Left renal cortex interstitium (tissue), 4 donors: ENCODE measurements at places on chromosomes 5 and 9.

GRCh38 chr5:148091991-148092964, 28.5 kb downstream of the SPINK5 start:
- DNase-seq, result no peak

DNA sequence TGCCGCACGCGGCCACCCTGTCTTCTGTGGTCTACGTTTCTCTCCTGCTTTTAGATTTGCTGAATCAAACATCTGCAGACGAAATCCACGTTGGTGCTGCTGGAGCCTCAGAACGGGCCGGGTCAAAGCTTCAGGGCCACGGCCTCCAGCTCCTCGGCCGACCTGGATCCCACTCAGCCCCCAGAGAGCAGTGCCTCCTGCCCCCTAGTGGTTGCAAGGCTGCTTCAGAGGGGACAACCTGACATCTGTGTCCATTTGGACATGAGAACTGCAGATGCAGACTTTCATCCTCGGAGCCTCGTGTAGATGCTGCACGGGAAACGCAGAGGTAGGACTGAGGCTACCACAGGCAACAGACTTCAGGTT, 23.0 kb upstream of the SLC6A3 start:
- DNase-seq, result no peak

- no peak for DNase-seq
These were observed 213.1 kb downstream of the MSX2 start for GRCh38 chr5:174937201-174938123.

DNA sequence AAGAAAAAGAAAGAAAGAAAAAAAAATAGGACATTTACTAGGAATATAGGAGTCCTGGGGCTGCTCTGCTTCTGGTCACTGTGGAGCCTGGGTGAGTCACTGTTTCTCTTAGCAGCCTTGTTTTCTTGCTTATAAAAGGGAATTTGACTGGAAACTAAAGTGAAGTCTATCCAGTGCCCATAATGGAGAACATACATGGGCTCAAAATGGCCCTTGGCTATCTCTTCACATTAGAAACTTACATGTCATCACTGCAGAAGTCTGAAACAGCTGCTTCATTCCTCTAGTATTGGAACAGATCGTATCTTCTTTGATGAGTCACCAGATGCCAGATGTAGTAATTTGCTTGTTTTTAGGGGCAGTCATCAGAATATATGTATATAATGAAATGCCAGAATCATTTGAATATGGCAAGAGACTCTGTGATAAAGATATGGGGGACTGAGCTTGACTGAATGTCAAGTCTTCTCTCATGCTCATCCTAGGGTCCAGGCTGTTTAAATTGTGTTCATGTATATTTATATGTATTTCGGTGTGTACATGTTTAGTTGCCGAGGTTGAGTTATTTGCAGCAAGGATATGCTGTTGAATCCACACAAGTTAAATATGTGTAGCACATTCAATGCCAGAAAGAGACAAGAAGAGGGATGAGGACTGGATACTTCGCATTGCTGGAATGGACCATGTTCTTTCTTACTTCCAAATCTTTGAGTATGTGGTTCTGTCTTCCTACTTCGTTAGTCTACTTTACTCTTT, 56.7 kb downstream of the SGCD start:
- no peak for DNase-seq

- DNase-seq, result no peak
These were observed 25.6 kb upstream of the GCNT1 start for GRCh38 chr9:76433406-76433805.

- no peak for DNase-seq
These were observed 701 bp upstream of the LMX1B start for GRCh38 chr9:126612813-126613641.

DNA sequence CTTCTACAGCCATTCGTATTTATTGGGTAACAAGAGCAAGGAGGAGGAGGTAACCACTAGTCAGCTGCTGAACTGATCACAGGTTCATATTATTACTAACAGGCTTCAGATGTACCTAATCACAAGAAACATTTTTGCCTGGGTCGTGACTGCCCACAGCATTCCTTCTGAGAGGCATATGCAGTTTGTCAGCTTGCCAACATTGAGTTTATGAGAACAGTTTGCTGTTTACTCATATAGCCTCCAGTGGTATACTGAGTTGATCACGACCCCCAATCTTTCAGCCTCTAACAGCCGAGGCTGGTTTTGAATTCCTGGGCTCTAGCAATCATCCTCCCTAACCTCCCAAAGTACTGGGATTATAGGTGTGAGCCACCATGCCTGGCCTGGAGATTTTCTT, 693.6 kb downstream of the TLE1 start:
- DNase-seq, result no peak

DNA sequence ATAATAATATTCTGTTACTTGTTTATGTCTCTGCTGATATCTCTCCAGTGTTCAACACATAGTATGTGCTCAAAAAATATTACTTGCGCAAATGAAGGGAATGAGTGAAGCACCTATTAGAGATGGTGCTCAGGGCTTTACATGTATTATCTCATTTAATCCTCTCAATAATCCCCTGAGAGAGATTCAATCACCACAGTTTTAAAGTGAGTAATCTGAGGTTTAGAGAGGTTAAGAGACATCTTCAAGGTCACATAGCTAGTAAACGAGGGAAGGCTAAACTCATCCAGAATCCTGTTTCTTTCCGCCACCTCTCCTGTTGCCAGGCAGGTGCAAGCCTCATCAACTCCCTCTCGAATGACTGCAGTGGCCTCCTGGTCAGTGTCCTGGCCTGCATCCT, 82.0 kb downstream of the UGCG start:
- no peak for DNase-seq

DNA sequence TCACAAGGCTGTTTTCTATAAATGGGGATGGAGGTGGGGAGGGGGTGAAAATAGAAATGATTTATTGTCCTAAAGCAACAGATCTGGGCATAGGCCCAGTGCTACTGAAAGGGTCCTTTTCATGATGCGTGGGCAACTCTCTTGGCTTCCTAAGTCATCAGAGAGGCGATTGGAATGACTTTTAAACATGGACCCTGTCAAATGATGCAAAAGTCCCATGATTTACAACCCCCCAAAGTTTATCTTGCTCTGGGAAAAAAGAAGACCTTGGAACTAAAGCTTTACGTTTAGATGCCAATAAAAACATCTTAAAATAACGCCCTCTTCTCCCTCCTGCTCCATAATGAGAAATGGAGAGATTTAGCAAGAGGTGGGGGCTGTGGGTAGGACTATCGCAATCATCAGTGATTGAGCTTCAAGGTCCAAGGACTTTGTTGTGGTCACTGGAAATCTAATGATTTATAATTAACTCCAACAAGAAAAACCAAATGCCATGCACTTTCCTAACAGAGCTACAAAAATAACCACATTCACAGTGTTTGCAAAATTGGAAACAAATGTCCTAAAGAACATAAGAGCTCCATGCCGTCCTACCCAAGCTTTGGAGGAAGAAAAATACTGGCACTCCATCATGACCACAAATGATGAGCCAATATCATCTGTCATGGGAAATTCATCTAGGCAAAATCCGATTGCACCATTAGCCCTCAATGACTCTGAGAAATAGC, 167.5 kb upstream of the CLINT1 start:
- DNase-seq, result no peak

GRCh38 chr5:73917433-73917832, 291.4 kb downstream of the ARHGEF28 start:
- DNase-seq, result no peak

DNA sequence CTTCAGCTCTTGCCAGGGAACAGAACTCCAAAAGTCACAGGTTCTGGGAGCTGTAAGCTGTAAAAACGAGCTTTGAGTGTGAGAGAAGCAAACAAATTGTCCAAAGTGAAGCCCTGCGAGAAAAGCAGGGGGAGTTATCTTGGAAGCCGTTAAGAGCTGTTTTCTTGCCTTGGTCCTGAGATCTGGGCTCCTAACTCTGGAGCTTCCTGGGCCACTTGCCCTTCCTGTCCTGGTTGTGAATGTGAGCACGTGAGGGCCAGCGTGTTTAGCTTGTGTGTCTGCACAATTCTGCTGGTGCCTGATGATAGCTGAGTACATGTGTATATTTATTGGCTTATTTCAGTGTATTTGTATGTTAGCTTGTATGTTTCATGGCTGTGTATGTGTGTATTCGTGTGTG, 40.5 kb downstream of the DAB2IP start:
- no peak for DNase-seq

GRCh38 chr5:58239731-58240130, 220.2 kb downstream of the PLK2 start:
- no peak for DNase-seq

DNA sequence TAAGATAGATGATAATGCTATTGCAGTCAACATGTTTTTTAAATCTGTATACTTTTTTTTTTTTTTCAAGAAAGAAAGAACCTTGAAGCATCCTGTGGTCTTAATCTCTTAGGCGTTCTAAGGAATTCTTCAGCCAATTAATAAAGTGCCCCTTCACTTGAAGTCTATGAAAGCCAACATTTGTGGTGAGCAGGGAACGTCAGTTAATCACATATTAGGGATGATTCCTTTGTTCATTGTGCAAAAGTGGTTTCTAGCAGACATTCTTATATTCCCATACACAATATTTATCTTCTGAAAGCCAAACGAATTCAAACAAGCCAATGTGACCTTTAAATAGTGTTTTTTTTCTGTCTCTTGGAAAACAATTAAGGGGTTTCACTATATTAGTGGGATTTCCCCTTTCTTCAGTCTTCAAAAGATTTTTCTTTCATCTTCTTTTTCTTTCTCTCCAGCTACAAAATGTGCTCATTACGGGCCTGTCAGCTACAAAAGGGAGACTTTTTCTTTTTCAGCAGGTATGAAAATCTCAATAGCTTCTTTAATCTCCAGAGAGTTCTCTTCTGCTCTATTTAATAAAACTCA, 40.1 kb downstream of the TMEM167A start:
- no peak for DNase-seq

DNA sequence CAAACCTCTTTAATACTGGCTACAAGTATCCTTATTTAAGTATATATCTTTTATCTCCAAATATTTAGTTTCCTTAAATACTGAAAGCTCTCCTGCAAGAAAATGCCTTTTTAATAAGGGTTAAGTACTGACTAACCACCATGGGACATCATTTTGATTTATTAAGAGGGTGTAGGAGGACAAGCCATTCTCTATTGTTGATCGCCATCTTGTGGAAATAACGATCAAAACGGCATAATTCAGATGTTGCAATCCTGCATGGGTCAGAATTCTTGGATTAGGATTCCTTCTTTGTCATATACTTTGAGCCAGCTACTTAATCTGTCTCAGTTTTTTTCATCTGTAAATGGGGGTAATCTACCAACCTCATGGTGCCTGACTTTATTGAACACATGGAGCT, 28.7 kb upstream of the C5orf46 start:
- no peak for DNase-seq

GRCh38 chr5:158731014-158731413, 368.7 kb downstream of the EBF1 start:
- no peak for DNase-seq

DNA sequence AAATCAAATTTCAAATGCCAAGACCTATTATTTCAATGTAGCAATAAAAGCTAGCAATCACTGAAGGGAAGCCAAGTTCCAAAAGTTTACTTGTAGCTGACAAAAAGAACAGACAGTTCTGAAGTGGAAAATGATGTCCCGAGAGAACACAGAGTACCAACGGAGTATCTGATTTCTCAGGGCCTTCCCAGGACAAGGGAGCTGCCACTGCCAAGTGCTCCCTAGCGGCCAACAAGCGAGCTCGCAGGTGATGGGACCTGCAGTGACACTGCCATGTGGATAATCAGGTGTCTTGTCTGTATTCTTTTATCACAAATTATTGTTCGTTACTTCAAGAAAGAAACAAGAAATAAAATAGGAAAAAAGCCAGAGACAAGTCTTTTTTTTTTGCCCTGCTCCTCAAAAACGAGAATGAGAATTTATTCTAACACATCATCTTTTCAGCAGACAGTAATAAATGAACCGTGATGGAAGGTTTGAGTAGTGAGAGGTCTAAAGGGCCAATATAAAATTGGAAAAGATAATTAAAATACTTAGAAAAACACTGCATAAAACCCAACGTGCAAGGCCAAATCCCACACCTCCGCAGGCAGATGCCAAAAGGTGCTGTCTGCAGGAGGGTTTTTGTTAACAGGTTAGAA, 159.4 kb downstream of the MYO10 start:
- DNase-seq, result no peak

DNA sequence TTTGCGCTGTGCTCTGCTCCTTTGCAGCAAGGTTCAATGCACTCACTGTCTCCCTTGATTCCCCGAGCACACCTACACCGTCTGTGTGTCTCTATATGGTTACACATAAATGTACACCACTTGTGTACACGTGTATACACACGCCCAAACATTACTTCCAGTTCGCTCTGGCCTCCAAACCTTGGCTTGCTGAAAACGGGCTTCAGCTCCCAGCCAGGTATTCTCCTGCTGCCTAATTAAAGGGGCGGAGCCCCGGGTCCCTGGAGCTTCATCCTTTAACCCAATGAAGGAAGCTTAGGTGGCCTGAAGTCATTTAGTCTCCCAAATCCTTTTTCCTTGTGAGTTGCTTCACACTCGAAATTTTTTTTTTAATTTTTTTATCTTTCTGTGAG, 4.6 kb downstream of the ISL1 start:
- no peak for DNase-seq

DNA sequence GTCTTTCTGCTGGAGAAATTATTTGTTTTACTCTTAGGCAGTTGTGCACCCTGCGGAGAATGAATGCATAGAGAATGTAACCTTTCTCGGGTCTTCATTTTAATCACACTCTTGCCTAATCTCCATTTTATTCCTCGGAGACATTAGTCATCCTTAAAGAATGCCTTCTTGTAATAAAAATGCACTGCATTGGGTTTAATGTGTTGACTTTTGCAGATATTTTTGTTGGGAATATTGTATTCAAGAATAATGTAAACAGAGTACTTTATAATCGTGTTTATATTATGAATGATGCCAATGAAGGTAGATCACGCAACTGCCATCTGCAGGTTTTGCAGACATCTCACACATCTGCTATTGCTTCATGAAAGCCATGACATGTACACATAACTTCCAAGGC, 1093.9 kb upstream of the CDH6 start:
- no peak for DNase-seq

- DNase-seq, result peak; percentile 79
These were observed 3.9 kb upstream of the GNAQ start for GRCh38 chr9:78035383-78035993.

DNA sequence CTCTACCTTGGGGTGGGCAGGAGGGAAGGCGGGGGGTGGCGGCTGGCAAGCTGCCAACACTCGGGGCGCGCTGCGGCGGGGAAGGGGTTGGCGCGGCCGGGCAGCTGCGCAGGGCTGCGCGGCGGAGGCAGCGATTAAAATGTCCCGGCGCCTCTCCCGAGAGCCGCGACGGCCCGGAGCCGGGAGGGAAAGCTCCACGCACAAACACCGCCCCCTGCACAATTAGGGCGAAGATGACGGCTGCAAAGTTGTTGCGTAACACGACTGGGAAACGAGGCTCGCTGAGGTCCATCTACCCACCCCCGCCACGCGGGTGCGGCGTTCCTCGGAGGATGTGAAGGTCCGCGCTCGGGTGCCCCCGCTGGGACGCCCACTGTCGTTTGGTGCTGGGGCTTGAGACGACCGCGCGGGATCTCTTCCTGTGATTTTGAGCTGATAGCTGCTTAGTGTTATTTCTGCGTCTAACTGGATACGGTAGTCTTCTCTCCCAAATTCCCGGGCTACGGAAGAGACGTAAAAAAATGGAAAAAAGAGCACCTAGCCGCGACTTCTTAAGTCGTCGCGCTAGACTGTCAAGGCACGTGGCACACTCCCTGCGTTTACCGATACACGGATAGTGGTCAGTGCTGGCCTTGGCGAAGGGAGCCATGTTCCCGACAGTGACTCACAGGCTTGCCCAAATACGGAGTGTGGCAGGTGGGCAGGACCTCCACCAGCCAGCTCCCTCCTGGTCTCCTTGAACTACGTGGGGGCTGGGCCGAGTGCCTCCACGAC, 958 bp upstream of the NFIL3 start:
- DNase-seq, result peak; percentile 58
